ENCODE measurements at places on chromosomes 1 and 21.

GRCh38 chr1:30787856-30788495, 30.4 kb upstream of the LAPTM5 start:
- DNase-seq = no peak

DNA sequence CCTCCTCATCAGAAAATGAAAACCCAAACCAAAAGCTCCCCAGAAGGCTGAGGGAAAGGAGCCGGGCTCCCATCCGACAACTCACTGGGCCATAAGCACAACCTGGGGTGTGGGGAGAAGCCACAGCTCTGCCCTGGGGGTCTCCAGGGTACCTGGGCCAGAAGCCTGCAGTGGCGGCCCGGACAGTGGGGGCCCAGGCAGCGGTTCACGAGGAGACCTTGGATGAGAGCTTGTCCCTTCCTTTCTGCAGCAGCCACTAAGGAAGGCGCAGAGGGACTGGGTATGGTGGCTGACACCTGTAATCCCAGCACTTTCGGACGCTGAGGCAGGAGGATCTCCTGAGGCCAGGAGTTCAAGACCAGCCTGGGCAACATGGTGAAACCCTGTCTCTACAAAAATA, 17.5 kb upstream of the TRAPPC10 start:
- DNase-seq = no peak

DNA sequence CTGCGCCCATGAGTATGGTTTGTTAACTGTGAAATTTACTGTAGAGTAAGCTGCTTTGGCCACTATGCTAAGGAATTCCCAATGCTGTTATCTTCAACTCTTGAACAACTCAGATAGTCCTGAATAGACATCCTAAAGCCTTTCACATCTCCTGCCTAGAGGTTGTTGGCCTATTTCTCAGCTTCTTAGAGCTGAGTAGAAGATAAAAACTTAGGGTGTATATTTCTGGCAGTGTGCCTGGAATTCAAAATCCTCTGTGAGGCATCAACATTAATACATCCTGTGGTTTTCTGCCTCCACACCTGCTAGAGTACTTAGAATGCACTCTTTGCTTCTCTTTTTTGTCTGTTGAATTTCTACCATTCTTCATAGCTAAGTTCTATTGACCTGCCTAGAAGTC, 45.8 kb upstream of the RC3H1 start:
- no peak for DNase-seq

- no peak for DNase-seq
These were observed 47.9 kb upstream of the LEPR start for GRCh38 chr1:65372557-65372956.

- peak; percentile 94 for DNase-seq
These were observed at the start of gene SRP9 for GRCh38 chr1:225777583-225778336. Gene SRP9 (plus strand): TSS chr1:225777826. CDS start chr1:225777941, 115 bp downstream.

- no peak for DNase-seq
These were observed 686.9 kb upstream of the NCAM2 start for GRCh38 chr21:20311234-20311787.
